ENCODE measurements at places on chromosomes 3 and 15.

DNA sequence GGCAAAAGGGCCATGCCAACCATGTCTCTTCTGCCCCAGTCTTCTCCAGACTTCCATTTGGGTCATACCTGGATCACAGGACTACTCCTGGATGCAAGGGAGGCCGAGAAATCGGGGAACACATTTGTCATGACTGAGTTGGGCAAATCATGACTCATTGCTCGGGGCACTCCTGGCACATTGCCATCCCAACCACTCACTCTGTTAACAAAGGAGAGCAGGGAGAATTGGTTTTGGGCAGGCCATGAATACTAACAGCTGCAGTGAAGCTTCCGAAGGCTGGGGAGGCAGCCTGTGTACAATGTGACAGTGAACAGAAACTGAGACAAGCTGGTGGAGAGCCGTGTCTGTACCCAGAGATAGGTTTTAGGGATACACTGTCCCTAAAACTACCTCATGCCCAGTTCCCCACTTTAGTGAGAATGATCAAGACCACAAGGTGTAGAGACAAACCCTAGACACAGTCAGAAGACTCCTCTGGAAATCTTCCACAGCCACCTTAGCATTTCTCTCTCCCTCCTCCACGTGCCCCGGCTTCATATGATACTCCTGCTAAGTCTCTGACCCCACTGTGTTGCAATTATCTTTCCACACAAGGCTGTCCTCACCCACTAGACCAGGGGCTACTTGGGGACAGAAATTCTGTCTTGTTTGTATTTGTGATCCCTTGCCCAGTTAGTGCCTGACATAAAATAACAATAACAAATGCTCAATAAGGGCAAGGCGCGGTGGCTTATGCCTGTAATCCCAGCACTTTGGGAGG lies 10.5 kb upstream of the BUB1B start:
- DNase-seq, result no peak

GRCh38 chr3:12985148-12985547 lies 88.1 kb downstream of the IQSEC1 start:
- DNase-seq, result no peak

DNA sequence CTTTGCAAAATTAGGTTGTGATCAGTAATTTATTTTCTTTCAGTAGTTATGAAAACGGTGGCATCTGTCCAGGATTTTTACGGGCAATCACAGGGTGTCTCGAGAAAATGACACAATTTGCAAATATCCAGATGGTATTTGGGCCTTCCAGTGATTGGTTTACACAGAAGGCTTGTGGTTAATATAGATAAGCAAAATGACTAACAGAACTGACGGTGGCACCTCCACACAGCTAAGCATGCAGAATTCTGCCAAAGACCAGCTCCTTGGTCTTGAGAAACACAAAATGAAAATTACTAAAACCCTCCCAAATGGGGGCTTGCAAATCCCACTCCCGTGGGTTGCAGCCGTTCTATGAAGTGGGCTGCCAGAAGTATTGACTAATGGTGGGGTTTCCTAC lies 5.5 kb downstream of the ARHGEF3 start:
- DNase-seq, result no peak

DNA sequence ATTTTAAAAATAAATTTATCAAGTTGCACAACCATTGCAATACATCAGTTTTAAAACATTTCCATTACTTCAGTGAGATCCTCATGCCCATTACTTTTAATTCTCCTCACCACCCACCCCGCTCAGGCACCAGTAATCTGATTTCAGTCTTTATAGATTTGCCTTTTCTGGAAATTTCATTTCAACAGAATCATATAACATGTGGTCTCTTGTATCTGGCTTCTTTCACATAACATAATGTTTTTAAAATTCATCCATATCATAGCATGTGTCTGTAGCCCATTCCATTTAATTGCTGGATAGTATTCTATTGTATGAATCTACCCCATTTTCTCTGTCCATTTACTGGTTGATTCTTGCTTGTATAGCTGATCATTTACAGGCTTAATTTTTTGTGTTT lies 110.3 kb upstream of the TMEM108 start:
- DNase-seq, result no peak

GRCh38 chr3:170815340-170815739 lies 54.7 kb downstream of the RPL22L1 start:
- DNase-seq, result no peak

DNA sequence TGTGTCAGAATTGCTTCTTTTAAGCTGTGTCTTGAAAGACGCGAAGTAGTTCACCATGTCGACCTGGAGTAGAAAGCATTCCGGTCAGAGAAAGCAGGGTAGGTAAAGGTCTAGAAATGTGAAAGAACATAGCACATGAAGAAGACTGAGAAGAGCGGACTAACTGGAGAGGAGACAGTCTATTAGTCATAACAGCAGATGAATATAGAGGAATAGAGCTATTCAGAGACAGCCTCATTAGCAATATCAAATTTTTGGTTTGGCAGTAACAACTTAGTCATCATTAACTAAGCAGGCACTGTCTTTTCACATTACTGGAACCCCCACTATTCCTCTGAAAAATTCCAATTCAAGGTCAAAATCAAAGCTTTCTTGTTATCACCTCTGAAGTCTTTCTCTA lies 678.8 kb downstream of the DIPK2A start:
- no peak for DNase-seq

DNA sequence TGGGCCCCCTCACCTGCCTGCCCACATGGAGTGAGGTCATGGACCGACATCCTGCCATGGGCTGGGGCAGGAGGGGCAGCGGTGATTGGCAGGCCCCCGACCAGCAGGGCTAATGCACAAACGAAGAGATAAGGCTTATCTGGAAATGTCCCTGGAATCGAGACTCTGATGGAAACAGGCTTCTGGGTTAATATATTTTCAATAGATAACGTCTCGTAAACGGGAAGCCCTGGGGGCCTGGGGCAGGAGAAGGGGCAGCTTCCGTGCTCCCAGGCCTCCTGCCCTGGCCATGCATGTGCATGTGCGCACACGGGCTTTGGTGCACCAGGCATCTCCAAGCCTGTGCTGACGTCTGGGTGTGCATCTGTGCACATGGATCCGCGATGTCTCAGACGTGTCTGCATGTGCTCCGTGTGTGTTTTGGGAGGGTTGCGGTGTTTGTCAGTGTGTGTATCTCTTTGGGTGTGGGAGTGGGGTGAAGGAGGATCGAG lies 55.1 kb downstream of the DNAJB8 start:
- no peak for DNase-seq

GRCh38 chr3:17065881-17066280 lies 181.1 kb downstream of the PLCL2 start:
- no peak for DNase-seq

DNA sequence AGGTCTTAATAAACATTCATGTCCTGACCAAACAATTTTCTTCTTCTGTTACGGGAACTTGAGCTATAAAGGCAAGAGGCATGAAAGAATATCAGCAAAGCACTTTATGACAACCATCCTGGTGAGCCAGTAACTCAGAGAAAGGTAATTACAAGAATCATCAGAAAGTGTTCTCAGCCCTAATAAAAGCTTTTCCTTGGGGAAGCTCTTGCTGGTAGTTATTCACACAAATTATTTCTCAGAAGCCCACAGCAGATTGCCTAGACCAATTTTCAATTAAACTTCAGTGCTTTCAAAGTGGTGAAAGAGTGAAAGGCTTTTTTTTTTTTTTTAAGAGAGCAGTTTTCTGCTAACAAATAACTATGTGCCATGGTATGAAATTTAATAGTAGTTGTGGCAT lies 60.9 kb upstream of the PEX5L start:
- no peak for DNase-seq

DNA sequence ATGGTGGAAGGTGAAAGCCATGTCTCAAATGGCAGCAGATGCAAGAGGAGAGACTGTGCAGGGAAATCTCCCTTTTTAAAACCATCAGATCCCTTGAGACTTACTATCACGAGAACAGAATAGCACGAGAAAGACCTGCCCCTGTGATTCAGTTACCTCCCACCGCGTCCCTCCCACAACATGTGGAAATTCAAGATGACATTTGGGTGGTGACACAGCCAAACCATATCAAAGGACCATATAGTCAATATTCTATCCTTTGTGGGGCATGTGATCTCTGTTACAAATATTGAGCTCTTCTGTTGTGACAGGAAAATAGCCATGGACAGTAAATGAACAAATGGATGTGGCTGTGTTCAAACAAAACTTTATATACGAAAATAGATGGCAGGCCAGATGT lies 77.2 kb upstream of the ACKR4 start:
- no peak for DNase-seq

DNA sequence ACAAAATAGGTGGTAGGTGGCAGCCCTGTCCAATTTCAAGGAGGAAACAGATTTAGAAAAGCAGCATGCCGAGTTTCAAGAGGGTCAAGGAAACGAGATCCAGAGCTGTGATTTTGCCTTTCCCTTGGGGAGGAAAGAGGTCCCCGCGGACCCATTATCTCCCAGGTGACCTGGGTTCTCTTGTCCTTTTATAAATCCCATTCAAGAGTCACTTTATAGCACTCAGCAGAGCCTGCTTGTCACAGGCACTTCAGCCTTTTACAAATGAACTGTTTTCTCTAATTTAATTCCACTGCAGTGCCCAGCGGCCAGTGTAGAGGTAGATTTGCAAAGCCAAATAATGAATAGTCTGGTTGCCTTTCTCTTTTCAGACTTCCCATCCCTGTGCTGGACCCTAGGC lies 99.9 kb downstream of the CD47 start:
- no peak for DNase-seq

DNA sequence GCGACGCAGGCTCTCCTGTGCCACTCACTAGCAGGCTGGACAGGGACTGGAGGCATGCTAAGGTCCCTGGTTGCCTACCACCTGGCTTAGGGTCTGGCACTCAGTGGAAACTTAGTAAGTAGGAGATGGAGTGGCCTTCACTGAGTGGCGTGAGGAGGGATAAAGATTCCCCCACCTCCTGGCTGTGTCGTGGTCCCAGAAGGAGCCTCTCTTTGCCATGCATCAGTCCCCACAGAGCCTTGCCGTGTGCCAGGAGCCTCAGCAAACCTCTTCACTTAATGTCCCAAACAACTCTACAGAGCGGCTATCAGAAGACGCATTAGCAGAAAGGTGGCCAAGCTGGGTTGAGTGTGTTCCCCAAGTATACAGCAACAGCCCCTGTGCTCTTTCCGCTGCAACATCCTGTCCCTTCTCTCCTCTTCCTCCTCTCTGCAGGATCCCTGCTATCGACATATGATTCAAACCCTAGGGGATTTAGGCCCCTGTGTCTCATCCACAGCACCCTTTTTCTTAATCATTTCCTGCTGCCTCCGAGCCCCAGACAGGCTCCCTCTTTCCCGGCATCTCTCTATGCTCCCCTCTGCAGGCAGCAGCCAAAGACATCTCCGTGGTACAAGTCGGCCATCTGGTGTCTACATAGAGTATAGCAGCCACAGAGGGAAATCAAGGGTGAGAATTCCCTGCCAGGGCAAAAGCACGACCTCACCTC lies 66.7 kb downstream of the SLC6A1 start:
- DNase-seq, result no peak

DNA sequence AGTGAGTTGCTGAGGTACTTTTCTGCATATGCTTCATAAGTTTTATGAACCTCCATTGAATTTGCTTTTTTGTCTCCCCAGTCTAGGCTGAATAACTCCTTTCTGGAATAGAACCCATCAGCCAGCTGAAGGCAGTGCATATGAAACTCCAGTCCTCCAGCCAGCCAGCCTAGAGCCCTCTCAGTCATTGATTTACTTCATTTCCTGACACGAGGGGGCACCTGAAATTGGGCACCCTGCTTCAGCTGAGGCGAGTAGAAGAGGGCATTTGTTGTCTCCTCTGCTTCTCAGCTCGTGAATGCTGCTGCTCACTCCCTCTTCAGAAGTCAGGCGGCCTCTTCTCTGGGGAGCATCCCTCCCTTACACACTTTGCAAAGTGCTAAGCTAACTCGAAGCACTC lies 32.5 kb downstream of the CHST2 start:
- no peak for DNase-seq

DNA sequence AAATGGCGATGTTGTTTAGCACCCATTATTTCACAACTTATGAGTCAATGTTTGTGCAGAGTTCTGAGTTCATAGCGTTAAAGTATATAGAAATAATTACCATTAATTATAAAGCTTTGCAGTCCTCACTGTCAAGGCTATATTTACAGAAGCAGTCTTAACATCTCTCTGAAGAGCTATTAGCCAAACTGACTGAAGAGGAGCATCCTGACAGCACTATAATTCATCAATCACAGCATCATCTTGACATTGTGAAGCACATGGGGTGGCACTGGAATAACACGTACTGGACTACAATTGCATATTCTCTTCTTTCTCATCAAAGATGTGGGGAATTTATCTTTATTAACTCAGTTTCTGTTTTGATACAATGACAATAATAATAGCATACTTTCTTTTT lies 260.6 kb upstream of the MME start:
- DNase-seq, result no peak

- no peak for DNase-seq
Measured at GRCh38 chr3:66110840-66111239, 72.1 kb upstream of the MAGI1 start.

GRCh38 chr15:92661069-92661468 lies 5.5 kb upstream of the FAM174B start:
- no peak for DNase-seq

DNA sequence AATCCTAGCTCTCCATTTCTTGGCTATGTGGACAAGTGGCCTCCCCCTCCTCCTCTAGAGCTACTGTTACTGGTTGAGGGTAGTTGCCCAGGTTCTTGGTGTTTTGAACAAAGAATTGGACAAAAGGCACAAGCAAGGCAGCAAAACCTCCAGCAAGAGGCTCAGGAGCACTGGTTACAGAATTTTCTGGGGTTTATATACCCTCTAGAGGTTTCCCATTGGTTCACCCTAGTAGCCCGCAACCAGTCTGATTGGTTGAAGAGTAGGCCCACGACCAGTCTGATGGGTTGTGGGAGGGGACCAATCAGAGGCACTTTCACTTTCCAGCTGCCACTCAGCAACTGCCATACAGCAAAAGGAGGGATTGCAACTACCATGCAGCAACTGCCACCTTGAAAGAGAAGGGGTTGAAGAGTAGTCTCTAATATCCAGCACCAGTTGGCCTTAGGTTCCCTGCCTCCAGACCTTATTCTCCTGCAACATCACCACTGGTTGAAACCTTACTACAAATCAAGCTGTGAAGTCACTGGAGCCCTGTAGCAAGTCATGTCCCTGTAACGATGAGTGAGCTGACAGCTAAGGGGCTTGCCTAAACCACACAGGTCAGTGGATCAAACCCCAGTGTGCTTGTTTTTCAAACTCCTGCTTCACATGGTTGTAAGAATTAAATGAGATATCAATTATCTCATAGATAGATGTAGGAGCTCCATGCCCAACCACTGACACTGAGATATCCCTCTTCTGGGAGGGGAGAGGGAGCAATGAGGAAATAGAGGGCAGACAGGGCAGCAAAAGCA lies 2.9 kb upstream of the C15orf39 start:
- DNase-seq, result no peak

GRCh38 chr3:105996781-105997180 lies 128.0 kb upstream of the CBLB start:
- no peak for DNase-seq

DNA sequence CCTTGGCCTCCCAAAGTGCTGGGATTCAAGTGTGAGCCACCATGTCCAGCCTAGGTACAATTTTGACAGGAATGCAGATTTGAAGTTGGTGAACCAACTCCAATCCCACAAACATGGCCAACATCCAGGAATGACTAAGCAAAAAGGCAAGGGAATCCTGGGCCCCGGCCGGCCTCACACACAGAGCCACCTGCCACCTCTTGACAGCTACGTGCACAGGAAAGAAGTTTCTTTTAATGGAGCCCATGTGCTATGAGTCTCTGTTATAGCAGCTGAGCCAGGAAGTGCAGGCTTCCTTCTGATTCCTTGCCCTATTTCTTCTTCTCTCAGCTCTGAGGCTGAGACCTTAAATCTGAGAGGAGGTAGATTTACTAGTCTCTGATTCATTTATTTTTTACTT lies 8.8 kb downstream of the TMEM40 start:
- DNase-seq, result no peak
